Activated naive CD4-positive, alpha-beta T cell treated with anti-CD3 and anti-CD28 coated beads, Interleukin-2, amount 10 ng/mL, durations not matched to agents 5 hours and 36 hours (primary cell): ENCODE measurements at places on chromosomes 5 and 9. TPM values are rescaled to one million over a fixed set of nuclear protein-coding genes. Genes with fewer than 3 reads are reported as not detected.

SLC46A2 gene
- not detected for total RNA-seq

ACOT12 gene
- not detected for total RNA-seq

SLC6A7 gene
- not detected for total RNA-seq

GPR151 gene
- total RNA-seq, result not detected

SPINK5 gene
- total RNA-seq, result not detected

IFNA14 gene
- total RNA-seq, result not detected

GABRG2 gene
- total RNA-seq, result not detected

HTR4 gene
- not detected for total RNA-seq

NSD1 gene
- total RNA-seq, result 85.7 TPM

PAEP gene
- total RNA-seq, result not detected

PPP3R2 gene
- not detected for total RNA-seq

IL7R gene
- 383 TPM for total RNA-seq

FBXO4 gene
- total RNA-seq, result 13.5 TPM

TBC1D2 gene
- total RNA-seq, result 9.2 TPM

IRX4 gene
- not detected for total RNA-seq

LCN6 gene
- not detected for total RNA-seq

PCDHB15 gene
- total RNA-seq, result not detected

NDOR1 gene
- 30.8 TPM for total RNA-seq

ZBTB34 gene
- 8.0 TPM for total RNA-seq

PLEKHG4B gene
- not detected for total RNA-seq

CPLANE1 gene
- total RNA-seq, result 9.4 TPM

CD14 gene
- total RNA-seq, result 0.77 TPM

KIF12 gene
- not detected for total RNA-seq

CCDC171 gene
- total RNA-seq, result 0.91 TPM

N4BP3 gene
- 3.8 TPM for total RNA-seq

PCDHGC5 gene
- not detected for total RNA-seq

TGFBR1 gene
- total RNA-seq, result 76.2 TPM

IL13 gene
- total RNA-seq, result 4.9 TPM

FABP6 gene
- not detected for total RNA-seq

CDX1 gene
- total RNA-seq, result not detected

GRM6 gene
- total RNA-seq, result not detected

INSYN2B gene
- total RNA-seq, result not detected

CCDC192 gene
- total RNA-seq, result not detected

AGXT2 gene
- not detected for total RNA-seq

WDR38 gene
- not detected for total RNA-seq

RASGEF1C gene
- not detected for total RNA-seq

STARD4 gene
- 70.9 TPM for total RNA-seq
